Upper lobe of left lung (tissue), 6 donors: ENCODE measurements at places on chromosomes 1 and 21.

DNA sequence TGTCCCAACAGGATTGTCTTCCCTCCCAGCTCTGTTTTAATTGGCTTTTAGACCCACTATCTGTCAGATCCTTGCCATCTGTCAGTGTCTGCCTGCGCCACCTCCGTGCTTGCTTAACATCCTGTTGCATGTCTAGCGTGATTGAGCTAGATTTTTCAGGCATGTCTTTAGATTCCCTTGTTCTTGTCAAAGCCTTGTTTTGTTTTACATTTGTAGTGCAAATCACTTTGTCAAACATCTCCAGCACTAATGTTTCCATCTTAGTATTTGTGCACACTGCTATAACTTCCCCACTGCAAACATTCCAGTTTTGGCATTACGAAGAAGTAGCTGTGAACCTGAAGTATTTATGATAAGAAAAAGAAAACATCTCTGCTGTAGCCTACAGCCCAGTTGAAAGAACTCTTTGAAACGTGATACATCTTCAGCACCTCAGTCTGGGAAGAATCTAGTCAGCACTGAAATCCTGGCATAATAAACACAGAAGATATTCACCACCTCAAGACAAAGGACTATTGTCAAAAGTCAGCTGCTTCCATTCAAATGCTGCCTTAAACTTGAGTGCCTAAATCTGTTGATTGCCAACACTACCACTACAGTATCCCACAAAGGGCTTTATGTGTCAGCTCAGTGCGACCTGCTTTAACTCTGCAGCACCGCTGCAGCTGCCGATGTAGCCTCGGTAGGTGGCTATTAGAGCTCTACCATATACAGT is 105.0 kb downstream of the FNBP1L start:
- no peak for DNase-seq

DNA sequence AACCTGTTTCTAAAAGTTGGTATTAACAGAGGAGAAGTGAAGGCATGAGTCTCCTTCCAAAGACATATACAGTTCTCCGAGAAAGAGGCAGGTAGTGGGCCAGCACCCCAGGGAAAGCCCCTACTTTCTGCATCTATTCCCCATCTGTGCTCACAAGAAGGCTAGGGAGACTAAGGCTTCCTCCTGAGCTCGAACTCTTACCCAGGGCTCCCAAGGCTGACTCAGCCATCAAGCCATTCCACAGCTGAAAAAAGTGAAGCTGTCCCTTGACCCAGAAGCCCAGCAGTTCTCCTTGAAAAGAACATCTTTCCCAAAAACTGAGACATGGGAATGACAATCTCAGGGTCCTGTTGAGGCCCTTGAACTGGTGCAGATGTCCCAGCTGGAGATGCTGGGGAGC is 1.9 kb upstream of the PADI3 start:
- no peak for DNase-seq

GRCh38 chr1:82755671-82756070 is 954.9 kb downstream of the ADGRL2 start:
- DNase-seq = no peak

- no peak for DNase-seq
Observed at GRCh38 chr1:118564961-118565703, 380.1 kb upstream of the SPAG17 start.

- DNase-seq = no peak
Observed at GRCh38 chr1:241610056-241610815, 29.9 kb downstream of the CHML start.
